ENCODE measurements at places on chromosomes 13 and 19. TPM values are rescaled to one million over a fixed set of nuclear protein-coding genes. Genes with fewer than 3 reads are reported as not detected.

The PLPP2 gene
- 70.8 TPM for total RNA-seq

DNA sequence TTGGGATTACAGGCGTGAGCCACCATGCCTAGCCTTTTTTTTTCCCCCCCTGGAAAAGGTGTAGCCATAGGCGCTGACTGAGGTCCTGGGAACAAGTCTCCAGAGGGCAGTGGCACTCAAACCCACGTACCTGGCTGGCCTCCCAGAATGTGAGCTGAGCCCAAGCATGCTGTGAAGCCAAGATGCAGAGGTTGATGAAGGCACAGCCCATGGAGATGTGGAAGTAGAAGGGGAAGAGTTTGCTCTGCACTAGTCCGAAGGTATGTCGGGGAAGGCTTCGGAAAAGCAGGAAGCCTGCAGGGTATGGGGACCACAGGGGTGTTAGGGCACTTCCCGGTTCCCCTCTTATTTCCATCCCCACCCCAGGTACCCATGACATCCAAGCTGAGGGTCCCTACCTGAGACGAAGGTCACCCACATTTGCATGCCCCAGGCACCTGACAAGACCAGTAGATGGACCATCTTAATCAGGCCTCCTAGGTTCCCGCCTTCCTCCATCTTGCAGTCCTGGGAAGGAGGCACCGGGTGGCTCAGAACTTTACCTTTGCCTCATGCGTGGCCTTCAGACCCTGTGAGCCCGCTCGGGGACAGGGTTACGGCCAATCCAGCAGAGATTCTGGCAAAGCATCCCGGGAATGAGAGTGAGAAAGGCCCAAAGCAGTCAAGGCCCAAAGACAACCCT is 805 bp downstream of the TMEM205 start:
- DNase-seq: peak; percentile 61

- peak; percentile 74 for DNase-seq
Measured at GRCh38 chr19:18007917-18008673, at the start of gene ARRDC2. Gene ARRDC2 (plus strand): TSS chr19:18008170. CDS start chr19:18008311, 141 bp downstream.

GRCh38 chr13:60538566-60538965 is 141.5 kb downstream of the TDRD3 start:
- DNase-seq: peak; percentile 38

GRCh38 chr13:23323946-23324709 is 109.4 kb downstream of the SACS start:
- no peak for DNase-seq

- no peak for DNase-seq
Measured at GRCh38 chr13:111270765-111271698, 49.4 kb upstream of the TEX29 start.

Measured in renal cortical epithelial cell (primary cell).